ENCODE measurements at places on chromosomes 6 and 20. TPM values are rescaled to one million over a fixed set of nuclear protein-coding genes. Genes with fewer than 3 reads are reported as not detected.

PTGIS gene
- total RNA-seq: 4.4 TPM

ARHGAP18 gene
- total RNA-seq: 11.6 TPM

VSTM2L gene
- 16.0 TPM for total RNA-seq

ARFGEF3 gene
- 1.5 TPM for total RNA-seq

APOM gene
- total RNA-seq: 1.8 TPM

NKX2-4 gene
- total RNA-seq: not detected

SRMS gene
- total RNA-seq: not detected

CTSZ gene
- total RNA-seq: 113 TPM

GRCh38 chr20:62834967-62835730 is 18.3 kb downstream of the COL9A3 start:
- H3K36me3 ChIP-seq: no peaks in the 10 kb centered on the region
- DNase-seq: no peak
- H3K4me3 ChIP-seq: no peak overlapping the region

DNA sequence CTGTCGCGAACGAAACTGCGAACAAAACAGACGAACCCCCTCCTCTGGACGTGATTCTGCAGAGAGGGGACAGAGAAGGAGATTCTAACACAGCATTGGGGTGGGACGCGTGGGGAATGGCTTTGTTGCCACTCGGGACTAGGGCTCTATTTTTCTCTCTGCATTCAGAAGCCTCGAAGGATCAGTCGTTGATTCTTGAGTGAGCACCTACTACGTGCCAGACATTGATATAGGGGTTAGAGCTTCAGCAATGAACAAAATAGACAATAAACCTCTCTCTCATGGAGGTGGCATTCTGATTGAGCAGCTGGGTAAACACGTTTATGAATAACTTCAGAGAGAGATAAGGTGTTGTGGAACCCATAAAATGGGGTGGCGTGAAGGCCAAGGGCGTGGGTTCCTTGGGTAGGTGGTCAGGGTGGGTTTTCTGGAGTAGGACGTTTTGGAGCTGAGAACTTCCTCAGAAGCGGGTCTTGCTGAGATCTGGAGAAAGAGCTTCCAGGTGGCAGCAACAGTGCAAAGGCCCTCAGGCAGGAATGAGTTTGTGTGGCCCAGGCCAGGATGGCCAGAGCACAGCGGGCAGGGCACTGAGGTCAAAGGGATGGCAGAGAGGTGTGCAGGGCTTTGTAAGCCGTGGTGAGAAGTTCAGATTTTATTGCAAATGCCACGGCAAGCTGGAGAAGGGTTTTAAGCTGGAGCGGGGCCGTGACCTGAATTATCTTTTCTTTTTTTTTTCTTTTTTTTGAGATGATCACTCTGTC is 884 bp downstream of the SLC2A10 start:
- H3K27ac ChIP-seq: no peak overlapping the region
- no peaks in the 10 kb centered on the region for H3K36me3 ChIP-seq

GRCh38 chr6:30678964-30679726 is 6.3 kb upstream of the DHX16 start:
- DNase-seq: no peak
- peaks cover 19% of the 10 kb centered on the region for H3K4me1 ChIP-seq
- H3K27me3 ChIP-seq: no peaks in the 10 kb centered on the region
- 0 out of 2 replicates have a peak, but pooled peaks cover 2% of the 10 kb centered on the region for H3K36me3 ChIP-seq

DNA sequence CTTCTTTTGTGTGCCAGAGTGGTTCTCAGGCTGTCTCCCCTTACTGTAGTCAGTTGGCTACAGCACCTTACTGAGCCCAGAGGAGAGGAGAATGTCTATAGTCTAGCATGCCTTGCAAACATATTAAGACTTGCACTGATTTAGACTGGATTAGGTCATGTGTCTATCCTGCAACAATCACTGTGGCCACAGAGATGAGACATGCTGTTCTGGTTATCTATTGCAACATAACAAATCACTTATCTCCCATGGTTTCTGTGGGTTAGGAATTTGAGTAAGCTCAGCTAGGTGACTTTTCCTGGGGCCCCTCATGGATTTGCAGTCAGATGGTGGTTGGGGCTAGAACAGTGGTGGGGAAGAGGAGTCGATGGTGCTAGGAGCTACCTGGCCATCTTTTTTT is 261.3 kb downstream of the SOD2 start:
- H3K4me3 ChIP-seq: no peak overlapping the region
- H3K36me3 ChIP-seq: no peaks in the 10 kb centered on the region
- no peaks in the 10 kb centered on the region for H3K4me1 ChIP-seq

- no peaks in the 10 kb centered on the region for H3K36me3 ChIP-seq
- DNase-seq: no peak
- no peak overlapping the region for H3K27ac ChIP-seq
- no peaks in the 10 kb centered on the region for H3K4me1 ChIP-seq
Observed at GRCh38 chr20:61135968-61136367, 116.1 kb upstream of the CDH4 start.

DNA sequence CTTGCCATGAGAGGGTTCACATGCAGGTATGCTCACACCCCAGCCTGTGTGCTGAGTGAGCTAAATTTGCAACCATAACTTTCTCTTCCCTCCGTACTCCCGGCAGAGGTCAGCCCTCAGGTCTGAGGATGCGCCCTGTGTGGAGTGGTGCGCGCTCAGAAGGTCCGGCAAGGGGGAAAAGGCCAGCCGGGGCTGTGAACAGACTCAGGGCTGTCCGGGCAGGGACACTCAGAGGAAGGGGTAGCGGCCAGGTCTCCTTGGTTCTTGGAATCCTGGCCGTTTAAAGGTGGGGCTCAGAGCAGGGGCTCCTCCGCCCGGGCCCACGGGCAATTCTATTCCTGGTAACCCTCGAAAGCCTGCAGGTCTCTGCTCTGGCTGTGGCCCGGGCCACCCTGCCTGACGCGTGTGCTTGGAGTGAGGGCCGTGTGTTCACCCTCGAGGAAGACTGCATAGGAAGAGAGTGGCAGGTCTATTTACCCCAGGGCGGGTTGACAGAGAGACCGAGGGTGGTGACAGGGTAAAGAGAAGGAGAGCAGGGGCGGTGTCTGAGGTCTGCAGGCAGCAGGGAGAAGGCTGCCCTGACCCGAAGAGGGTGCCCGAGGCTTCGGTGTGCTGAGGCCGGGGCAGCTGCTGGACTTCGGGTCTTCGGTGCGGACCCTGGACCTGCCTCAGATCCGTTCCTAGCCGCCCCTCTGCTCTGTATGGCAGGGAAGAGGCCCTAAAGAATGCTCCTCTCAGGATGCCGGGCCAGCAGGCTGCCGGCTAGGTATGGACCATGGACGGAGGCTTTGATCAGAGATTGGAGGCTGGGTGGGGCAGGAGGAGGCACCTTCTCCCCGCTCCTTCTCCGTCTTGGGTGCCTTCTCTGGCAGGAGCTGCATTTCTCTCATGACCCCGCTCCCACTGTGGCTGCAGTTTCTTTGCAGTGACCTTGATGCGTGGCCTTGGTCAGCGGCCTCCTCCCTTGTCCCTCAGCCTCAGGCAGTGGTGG is 131.1 kb upstream of the ARMC2 start:
- no peak for DNase-seq
- H3K27ac ChIP-seq: no peak overlapping the region
- H3K4me1 ChIP-seq: no peaks in the 10 kb centered on the region
- H3K4me3 ChIP-seq: no peak overlapping the region

DNA sequence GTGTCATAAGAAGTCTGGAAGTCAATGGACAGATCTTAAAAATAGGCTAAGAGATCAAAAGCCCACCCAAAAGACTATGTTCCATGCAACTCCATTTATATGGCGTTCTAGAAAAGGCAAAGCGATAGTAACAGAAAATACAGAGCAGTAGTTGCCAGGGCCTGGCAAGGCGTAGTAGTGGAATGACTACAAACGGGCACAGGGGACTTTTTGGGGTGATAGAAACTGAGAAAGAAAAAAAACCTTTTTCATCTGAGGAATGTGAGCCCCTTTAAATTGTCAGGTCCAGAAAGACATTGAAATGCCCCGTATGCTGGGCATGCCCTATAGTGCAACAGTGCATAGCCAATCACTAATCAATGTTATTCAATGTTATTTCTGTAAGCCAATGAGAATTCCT is 47.2 kb upstream of the FAM50B start:
- H3K27me3 ChIP-seq: no peaks in the 10 kb centered on the region
- peaks cover 16% of the 10 kb centered on the region for H3K4me1 ChIP-seq
- H3K4me3 ChIP-seq: no peak overlapping the region
- no peak for DNase-seq

DNA sequence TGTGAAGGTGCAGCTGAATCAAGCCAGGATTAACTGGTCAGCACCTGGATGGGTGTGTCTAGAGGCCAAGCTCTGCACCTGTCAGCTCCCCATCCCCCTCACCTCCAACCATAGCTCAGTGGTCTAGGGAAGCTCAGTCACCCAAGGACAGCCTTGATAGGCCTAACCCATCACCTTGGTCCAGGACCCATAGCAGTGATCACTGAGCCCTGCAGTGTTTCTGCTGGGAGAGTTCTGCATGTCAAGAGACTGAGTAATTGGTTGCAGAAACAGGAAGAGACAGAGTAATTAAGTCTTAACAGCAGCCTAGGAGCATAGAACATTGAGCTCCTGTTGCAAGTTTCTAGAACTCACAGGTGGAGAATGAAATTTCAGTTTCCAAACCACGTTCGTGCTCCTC is 18.7 kb upstream of the RALGAPB start:
- H3K4me1 ChIP-seq: no peaks in the 10 kb centered on the region
- H3K27me3 ChIP-seq: no peaks in the 10 kb centered on the region
- H3K4me3 ChIP-seq: no peak overlapping the region
- no peaks in the 10 kb centered on the region for H3K36me3 ChIP-seq
- no peak overlapping the region for H3K27ac ChIP-seq
- no peak for DNase-seq

- DNase-seq: no peak
- no peaks in the 10 kb centered on the region for H3K27me3 ChIP-seq
- no peaks in the 10 kb centered on the region for H3K36me3 ChIP-seq
Observed at GRCh38 chr6:15046751-15047150, 199.1 kb upstream of the JARID2 start.

- peak overlapping the region; percentile 39 for H3K27ac ChIP-seq
- no peaks in the 10 kb centered on the region for H3K36me3 ChIP-seq
- DNase-seq: peak; percentile 93
- H3K4me1 ChIP-seq: peaks cover 14% of the 10 kb centered on the region
Observed at GRCh38 chr6:56101141-56101553, 146.2 kb downstream of the COL21A1 start.

DNA sequence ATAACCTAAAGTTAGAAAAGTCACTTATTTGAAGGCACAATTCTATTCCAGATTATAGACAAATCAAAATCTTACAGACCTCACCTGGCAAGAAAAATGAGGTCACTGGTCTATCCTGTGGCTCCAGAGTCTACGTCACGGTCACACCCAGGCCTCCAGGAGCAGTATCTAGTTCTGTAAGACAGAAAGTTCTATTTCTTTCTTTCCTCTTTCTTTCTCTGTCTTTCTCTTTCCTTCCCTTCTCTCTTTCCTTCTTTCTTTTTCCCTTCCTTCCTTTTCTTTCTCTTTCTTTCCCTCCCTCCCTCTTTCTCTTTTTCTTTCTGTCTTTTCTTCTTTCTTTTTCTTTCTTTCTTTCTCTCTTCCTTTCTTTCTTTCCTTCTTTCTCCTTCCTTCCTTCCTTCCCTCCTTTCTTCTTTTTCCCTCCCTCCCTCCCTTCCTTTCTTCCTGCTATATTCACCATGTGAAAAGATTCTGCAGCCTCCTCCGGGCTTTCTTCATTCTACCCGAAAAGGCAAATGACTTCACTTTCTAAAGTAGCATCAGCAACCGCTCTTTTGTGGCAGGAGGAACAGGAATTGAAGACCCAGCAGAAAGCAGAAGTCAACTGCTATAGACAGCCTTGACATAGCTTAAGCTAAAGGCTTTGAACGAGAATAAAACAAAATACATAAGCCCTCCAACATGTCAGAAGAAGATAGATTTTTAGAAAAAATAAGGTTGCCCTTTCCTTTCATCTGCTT is 83.9 kb upstream of the SIRPG start:
- no peak overlapping the region for H3K4me3 ChIP-seq
- peaks cover 15% of the 10 kb centered on the region for H3K27me3 ChIP-seq
- DNase-seq: no peak
- H3K4me1 ChIP-seq: no peaks in the 10 kb centered on the region

- H3K36me3 ChIP-seq: no peaks in the 10 kb centered on the region
- no peak for DNase-seq
- no peaks in the 10 kb centered on the region for H3K4me1 ChIP-seq
- H3K27me3 ChIP-seq: no peaks in the 10 kb centered on the region
Observed at GRCh38 chr20:52530571-52530970, 339.0 kb upstream of the ZFP64 start.

- no peaks in the 10 kb centered on the region for H3K36me3 ChIP-seq
- no peak overlapping the region for H3K4me3 ChIP-seq
- H3K27ac ChIP-seq: no peak overlapping the region
- DNase-seq: no peak
- H3K4me1 ChIP-seq: peaks cover 6% of the 10 kb centered on the region
Observed at GRCh38 chr6:36755435-36756348, 58.1 kb downstream of the RAB44 start.

DNA sequence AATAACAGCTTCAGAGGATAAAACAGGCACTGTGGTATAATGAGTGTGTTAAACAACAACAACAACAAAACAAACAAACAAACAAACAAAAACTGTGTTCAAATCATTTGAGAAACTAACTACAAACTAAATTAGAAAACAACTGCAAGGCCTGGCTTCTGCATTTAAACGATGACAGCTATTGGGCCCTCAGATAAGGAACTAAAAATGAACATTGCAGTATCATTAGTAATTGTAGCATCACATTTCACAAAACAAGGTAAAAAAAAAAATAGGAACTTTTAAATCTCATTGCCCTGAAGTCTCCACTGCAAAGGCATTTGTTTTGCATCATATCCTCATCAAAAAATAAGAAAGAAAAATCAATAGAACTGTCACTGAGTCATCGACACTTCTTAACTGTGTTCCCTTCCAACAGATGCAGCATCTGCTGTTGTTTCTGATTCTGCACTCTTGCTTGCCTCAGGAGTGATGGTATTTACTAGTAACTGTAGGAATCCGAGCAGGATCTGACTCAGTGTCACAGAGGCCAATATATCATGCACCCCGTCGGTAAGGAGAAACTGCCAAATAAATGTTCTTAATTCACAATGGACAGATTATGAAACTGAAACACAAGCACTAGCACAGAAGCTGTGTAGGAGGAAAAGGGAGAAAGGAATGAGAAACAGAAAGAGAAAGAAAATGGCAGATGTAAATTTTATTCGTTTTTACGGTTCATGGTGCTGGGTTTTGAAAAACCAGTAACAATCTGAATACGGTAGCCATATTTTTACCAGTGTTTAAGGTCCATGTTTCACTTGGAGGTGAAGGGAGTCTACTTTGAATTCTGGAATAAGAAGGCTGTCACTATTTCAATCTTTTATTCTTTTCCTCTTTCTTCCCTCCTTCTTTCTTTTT is 365.7 kb upstream of the EPHA7 start:
- peak; percentile 84 for DNase-seq
- H3K4me3 ChIP-seq: peak overlapping the region; percentile 29
- peaks cover 29% of the 10 kb centered on the region for H3K4me1 ChIP-seq
- peak overlapping the region; percentile 98 for H3K27ac ChIP-seq
- no peaks in the 10 kb centered on the region for H3K27me3 ChIP-seq
- H3K36me3 ChIP-seq: no peaks in the 10 kb centered on the region

GRCh38 chr20:53002786-53003185 is 30.6 kb downstream of the TSHZ2 start:
- no peaks in the 10 kb centered on the region for H3K36me3 ChIP-seq
- no peak for DNase-seq
- H3K27me3 ChIP-seq: no peaks in the 10 kb centered on the region
- no peak overlapping the region for H3K27ac ChIP-seq
